Caki2 (cell line): ENCODE measurements at places on chromosomes 6 and 20.

DNA sequence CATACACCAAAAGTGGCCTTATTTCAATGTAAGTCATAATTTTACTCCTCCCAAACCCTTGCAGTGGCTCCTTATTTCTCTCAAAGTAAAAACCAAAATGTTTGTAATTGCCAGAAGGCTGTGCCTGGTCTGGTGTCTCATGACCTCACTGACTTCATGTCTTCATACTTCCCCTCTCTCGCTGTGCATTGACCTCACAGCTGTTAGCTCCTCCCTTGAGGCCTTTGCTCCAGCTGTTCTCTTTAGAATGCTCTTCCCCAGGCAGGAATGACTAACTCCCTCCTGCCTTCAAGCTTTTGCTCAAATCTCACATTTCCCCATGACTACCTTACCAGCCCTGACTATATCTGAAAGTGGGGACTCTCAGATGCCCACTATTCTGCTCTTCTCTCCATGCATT lies 83.3 kb downstream of the MTFR2 start:
- DNase-seq = no peak

GRCh38 chr20:50195524-50196120 lies 5.0 kb downstream of the CEBPB start:
- DNase-seq = no peak

GRCh38 chr20:22776369-22776768 lies 192.0 kb upstream of the FOXA2 start:
- peak; percentile 30 for DNase-seq

DNA sequence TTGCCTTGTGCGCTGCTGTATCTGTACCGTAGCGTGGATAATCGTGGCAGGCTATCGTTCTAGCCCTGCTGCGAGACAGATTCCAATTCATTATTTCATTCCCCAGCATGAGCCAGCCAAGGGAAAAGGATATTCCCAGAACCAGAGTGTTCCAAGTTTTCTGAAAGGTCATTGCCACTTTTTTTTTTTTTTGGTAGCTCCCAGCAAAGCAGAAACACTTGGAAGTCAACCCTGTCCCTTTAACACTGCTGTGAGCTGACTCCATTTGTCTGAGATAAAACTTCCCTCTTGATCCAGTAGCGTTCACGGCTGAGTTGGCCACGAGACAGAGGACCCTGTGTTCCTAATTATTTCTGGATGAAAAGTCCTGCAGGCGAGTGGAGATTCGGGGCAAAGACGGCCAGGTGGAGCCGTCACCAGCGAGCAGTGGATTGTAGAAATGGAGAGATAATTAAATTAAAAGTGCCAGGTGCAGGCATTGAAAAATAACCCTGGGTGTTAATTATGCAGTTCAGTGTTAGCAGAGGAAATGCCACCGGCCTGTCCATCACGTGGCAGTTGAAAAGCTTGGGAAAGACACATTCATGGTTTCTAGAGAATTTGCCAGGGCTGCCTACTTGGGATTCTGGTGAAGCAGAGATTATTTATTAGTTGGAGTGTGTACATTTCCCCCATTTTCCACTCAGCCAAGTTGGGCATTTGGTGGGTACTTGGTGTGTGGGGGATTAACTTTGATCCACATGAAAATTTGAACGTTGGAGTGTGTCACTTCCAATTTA lies 164.2 kb downstream of the SLC24A3 start:
- DNase-seq = no peak

DNA sequence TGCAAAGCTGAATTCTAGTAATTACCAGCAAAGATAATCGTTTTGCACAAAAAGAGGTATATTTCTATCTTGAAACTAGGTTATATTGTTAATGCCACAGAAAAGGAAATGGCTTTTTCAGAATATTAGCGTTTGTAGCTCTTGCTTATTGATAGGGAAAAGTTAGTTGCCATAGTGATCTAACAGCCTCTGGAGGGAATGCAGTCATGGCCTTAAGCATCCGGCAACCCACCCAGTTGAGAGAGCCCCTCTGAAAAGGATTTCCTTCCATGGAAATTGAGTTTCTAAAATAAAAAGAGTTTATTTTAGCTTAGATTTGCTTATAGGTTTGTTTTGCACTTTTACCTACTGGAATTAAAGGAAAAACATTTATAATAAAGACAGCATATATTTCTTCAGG lies 224.5 kb downstream of the BCKDHB start:
- no peak for DNase-seq

GRCh38 chr6:6858533-6858982 lies 249.2 kb upstream of the RREB1 start:
- no peak for DNase-seq

- no peak for DNase-seq
Measured at GRCh38 chr20:12159261-12159660, 241.6 kb downstream of the BTBD3 start.

DNA sequence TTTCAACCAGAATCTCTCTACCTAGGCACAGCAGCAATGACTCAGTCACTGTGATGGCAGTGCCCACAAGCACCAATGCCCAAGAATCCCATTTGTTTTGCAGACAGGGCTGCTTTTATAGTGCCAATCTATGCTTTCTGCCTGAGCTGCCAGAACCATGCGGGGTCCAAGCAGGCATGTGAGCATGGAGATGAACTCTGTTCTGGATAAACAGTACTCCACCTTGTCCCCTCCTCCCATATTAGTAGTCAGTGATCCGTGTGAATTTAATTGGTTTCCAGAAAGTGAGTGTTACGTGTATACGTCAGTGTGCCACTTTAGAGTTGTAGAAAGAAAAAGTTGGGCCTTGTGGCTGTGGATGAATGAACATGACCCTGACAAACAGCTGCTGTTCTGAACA lies 79.4 kb downstream of the SASH1 start:
- DNase-seq = peak; percentile 87

GRCh38 chr6:52251113-52251512 lies 6.8 kb upstream of the IL17F start:
- DNase-seq = no peak
